ENCODE measurements at places on chromosomes 6 and 20.

- no peak for DNase-seq
- H3K4me1 ChIP-seq = peaks cover 29% of the 10 kb centered on the region
- H3K27me3 ChIP-seq = no peaks in the 10 kb centered on the region
- H3K4me3 ChIP-seq = no peak overlapping the region
These were observed 21.6 kb upstream of the MCM3 start for GRCh38 chr6:52305948-52306767.

GRCh38 chr6:168734523-168734922 lies 293.5 kb downstream of the SMOC2 start:
- H3K36me3 ChIP-seq = no peaks in the 10 kb centered on the region
- no peak for DNase-seq
- no peak overlapping the region for H3K27ac ChIP-seq
- H3K4me3 ChIP-seq = no peak overlapping the region
- H3K27me3 ChIP-seq = no peaks in the 10 kb centered on the region

GRCh38 chr20:57649617-57650015 lies 29.4 kb upstream of the ZBP1 start:
- peaks cover 20% of the 10 kb centered on the region for H3K27me3 ChIP-seq
- H3K36me3 ChIP-seq = no peaks in the 10 kb centered on the region
- no peak overlapping the region for H3K4me3 ChIP-seq
- peaks cover 5% of the 10 kb centered on the region for H3K4me1 ChIP-seq

DNA sequence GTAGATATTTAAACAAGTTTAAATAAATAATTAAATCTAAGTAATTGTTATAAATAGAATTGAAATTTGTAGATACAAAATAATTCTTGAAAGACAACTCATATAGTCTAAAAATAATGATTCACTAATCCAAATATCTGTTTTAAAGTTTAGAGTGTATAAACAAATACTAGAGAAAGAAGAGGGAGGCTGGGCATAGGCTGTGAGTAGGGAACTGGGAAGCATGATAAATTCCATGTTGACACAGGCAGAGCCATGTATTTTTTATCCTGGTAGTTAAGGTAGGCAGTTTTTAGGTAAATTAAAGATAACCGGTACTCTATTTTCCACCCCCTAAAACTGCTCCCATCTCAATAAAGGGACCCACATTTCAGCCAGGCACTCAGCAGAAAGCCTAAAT lies 11.7 kb upstream of the RIN2 start:
- H3K4me3 ChIP-seq = no peak overlapping the region
- peaks cover under 1% of the 10 kb centered on the region for H3K36me3 ChIP-seq
- peaks cover 13% of the 10 kb centered on the region for H3K4me1 ChIP-seq

GRCh38 chr6:127539272-127539671 lies 20.1 kb upstream of the MTCL3 start:
- no peak overlapping the region for H3K27ac ChIP-seq
- no peak for DNase-seq
- H3K4me1 ChIP-seq = no peaks in the 10 kb centered on the region
- no peak overlapping the region for H3K4me3 ChIP-seq
- H3K36me3 ChIP-seq = no peaks in the 10 kb centered on the region

GRCh38 chr6:115001731-115002350 lies 659.0 kb upstream of the HS3ST5 start:
- peaks cover 11% of the 10 kb centered on the region for H3K4me1 ChIP-seq
- no peak overlapping the region for H3K4me3 ChIP-seq
- no peak overlapping the region for H3K27ac ChIP-seq
- no peaks in the 10 kb centered on the region for H3K36me3 ChIP-seq

Data from type B pancreatic cell (in vitro differentiated cells).